ENCODE measurements at places on chromosomes 2 and 18.
A peak's percentile ranks its signal among the peaks of the same experiment; 100 is the strongest.

GRCh38 chr2:16429431-16430145 is 236.0 kb downstream of the CYRIA start:
- peak; percentile 5 for DNase-seq

- no peak for DNase-seq
Measured at GRCh38 chr2:191045141-191045540, 31.2 kb upstream of the STAT1 start.

- DNase-seq, result no peak
Measured at GRCh38 chr18:34492652-34493051, 217.4 kb upstream of the DTNA start.

DNA sequence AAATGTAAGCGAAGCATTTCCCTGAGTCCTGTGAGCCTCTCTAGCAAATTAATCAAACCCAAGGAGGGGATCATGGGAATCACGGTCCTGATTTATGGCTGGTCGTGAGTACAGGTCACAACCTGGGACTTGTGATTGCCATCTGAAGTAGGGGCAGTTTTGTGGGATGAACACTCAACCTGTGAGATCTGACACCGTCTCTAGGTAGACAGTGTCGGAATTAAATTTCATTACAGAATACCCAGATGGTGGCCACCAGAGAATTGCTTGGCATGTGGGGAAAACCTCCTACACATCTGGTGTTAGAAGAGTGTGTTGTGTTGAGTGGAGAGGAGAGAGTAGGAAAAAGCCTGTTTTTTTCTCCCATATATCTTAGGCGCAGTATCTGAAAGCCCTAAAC is 12.5 kb downstream of the CAPN14 start:
- DNase-seq, result no peak

GRCh38 chr2:28635191-28635611 is 116.4 kb upstream of the PPP1CB start:
- DNase-seq, result no peak

DNA sequence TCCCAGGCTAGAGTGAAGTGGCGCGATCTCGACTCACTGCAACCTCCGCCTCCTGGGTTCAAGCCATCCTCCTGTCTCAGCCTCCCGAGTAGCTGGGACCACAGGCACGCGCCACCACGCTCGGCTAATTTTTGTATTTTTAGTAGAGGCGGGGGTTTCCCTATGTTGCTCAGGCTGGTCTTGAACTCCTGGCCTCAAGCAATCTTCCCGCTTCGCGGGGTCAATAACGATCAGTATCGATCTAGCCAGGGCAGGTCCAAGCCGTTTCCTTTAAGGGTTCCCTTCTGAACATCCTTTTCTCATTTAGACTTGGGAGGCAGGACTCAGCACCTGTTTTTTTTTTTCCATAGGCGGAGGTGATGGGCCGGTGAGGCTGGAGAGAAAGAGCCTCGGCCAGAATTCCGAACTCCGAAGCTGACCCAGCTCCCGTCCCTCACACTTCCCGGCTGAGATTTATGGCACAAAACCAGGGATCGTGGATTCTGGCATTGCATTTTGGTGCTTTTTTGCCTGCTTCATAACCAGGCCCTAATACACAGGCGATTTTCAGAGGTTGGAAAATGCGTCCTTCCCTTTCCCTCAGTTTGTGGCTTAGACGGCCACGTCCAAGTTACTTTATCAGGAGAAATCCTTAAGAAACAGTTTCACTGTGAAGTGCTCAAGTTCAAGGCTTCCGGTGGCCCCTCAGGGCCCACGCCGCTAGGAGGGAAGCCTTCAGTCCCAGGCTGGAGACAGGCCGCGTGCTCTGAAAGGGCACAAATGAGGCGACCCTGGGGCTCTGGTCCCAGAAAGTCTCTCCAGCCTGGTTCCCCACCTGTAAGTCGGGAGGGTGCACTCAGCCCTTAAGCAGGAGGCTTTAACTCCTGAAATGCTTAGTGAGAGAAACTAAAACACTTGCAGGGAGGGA is 998 bp upstream of the SLC66A3 start:
- DNase-seq, result no peak

DNA sequence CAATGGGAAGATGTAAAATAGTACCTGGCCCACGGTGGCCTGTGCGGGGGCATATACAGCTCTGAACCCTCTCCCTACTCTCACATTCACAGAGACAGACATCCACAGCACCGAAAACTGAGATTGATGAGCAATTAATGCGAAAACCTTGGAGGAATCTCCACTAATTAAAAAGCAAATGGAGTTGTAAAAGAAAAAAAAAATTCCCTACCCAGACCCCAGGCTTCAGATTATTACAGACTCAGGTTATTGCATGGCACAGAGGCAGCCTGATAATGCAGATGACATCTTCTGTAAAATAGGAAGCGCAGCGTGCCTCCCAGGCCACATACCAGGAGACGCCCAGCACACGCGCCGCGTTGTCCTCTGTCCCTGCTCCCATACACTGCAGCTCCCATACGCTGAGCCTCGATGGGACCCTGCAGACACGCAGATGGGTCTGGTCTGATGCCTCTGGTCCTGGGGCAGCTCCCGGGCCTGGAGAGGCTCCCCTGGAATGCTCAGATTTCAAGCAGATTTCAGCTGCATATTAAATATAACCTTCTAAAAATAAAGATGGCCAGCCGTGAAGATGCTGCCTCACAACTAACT is 496.1 kb upstream of the MYT1L start:
- DNase-seq, result no peak

DNA sequence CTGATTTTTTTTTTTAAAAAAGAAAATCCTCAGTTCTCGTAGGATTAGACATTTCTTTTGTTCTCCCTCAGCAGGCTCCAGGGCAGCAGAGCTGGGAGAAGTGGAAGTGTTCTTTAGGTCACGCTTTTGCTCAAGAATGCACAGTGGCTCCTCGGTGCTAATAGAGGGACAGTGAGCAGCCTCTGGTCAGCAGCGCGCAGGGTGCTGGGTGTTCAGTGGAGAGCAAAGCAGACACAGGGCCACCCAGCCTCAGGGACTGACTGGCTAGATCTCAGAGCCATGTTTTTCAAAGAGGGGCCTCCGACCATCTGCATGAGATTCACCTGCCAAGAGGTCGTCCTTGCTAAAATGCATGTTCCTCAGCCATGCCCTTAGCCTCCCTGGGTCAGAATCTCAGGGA is 218.8 kb downstream of the HAUS1 start:
- DNase-seq, result no peak

DNA sequence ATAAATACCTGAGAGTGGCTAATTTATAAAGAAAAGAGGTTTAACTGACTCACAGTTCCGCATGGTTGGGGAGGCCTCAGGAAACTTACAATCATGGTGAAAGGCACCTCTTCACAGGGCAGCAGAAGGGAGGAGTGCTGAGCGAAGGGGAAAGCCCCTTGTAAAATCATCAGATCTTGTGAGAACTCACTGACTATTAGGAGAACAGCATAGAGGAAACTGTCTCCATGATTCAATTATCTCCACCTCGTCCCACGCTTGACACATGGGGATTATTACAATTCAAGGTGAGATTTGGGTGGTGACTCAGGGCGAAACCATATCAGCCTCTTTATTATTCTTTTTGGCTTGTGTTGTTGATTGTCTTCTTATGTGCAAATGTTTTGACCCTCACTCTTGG is 76.2 kb downstream of the WDR7 start:
- no peak for DNase-seq

- no peak for DNase-seq
Measured at GRCh38 chr18:25112821-25113434, 239.0 kb downstream of the ZNF521 start.

GRCh38 chr2:32558492-32558891 is 69.4 kb upstream of the TTC27 start:
- no peak for DNase-seq

DNA sequence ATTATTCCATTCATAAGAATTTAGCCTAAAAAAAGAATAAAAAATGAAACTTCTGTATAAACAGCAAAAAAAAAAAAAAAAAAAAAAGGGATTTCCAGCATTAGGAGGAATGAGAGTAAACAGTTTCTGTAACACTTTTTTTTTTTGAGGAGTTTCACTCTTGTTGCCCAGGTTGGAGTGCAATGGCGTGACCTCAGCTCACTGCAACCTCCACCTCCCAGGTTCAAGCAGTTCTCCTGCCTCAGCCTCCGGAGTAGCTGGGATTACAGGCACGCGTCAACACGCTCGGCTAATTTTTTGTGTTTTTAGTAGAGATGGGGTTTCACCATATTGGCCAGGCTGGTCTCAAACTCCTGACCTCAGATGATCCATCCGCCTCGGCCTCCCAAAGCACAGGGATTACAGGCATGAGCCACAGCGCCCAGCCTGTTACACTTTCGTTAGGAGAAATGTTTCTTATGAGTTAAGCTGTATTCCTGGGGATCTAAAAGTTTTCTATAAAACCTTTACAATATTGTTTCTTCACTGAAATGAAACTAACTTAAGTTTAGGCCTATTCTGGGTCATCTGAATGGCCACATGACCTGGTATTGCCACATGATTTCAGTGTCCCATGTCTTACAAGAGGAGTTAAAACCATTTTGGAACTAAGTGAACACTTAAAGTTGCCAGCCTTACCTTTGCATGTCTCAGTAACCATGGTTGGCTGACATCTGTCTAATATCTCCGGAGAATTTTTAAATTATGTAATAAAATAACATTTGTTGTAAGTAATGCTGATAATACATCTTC is 17.5 kb downstream of the SMAD2 start:
- no peak for DNase-seq

GRCh38 chr2:170204298-170204951 is 26.5 kb downstream of the MYO3B start:
- DNase-seq, result no peak

DNA sequence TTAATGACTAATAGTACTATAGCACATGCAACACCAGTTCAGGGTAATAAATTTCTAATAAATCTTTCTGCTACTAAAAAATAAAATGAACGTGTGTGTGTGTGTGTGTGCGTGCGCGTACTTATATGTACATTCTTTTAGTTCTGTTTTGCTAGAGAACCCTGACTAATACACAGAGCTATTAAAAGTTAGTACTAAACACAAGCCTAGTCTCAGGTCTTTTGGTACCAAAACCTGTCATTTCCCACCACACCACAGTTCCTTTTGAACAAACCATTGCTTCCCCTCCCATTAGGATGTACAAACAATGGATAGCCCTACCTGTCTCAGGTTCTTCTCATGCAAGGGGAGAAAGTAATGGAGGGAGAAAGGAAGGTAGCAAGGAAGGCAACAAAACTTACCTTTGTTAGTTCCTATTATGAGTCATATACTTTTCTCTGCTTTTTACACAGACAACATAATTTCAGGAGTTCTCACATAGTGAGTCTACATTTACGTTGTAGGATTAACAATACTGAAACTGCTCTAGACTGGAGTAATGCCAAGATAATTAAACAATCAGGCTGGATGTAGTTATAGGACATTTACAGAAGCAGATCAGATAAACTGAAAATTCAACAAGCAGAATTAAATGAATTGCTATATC is 427.2 kb downstream of the KCNJ3 start:
- DNase-seq, result no peak

GRCh38 chr2:118431165-118431517 is 342.9 kb downstream of the INSIG2 start:
- DNase-seq, result peak; percentile 17

- DNase-seq, result no peak
Measured at GRCh38 chr2:160742667-160743066, 249.1 kb upstream of the RBMS1 start.

DNA sequence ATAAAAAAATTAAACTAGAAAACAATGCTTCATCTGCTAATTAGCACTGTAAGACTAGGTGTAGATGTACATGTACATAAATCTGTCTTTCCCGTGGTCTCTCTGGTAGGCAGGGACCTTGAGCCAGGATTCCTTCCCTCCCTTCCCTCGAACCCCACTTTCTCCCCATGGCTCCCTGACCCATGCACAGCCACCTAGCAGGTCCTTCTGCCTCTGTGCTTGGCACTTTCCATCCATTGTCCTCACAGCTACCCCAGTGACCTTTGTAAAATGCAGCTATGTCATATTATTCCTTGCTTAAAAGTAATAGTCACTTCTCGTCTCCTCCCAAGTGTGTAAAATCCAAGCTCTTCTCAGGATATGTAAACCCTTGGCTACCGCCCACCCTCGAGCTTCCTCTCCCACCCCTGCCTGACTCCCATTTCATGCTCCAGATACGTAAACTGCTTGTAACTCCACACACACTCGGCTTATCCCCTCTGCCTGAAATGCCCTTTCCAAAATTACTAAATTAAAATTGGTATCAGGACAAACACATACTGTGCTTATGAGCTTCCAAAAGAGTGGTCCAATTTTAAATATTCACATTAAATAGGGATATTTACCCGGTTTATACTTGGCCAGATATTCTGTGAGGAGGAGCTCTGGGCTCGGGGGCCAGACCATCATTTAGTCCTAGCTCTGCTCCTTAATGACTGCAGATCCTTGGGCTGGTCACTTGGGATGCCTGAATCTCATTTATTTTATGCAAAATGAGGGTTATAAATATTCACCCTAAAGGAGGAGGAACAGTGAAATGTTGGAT is 54.0 kb upstream of the RALBP1 start:
- DNase-seq, result no peak

DNA sequence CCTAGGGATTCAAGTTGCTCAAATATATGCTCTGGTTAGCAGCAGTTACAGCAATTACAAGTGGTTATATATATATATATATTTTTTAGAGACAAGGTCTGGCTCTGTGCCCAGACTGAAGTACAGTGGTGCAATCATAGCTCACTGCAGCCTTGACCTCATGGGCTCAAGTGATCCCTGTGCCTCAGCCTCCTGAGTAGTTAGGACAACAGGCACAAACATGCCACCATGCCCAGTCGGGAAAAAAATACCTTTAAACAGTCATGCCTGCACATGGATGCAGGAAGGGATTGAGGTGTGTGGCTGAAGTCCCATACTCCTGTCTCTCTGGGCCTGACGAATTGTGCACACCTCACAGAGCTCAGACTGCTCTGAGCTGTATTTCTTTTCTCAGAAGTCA is 19.6 kb upstream of the DNAH7 start:
- DNase-seq, result no peak

DNA sequence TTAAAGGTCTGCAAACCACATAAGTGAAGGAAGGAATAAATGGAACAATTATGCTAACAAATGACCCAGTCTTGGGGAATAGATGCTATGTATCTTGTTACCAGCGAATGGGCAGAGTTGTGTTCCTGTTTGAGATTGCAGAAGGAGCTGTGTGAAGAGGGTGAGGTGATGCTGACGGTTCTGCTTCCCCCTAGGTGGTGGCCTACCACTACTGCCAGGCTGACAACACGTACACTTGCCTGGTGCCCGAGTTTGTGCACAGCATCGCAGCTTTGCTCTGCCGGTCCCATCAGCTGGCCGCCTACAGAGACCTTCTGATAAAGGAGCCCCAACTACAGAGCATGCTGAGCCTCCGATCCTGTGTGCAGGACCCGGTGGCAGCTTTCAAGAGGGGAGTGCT is 111.7 kb downstream of the WDSUB1 start:
- no peak for DNase-seq

DNA sequence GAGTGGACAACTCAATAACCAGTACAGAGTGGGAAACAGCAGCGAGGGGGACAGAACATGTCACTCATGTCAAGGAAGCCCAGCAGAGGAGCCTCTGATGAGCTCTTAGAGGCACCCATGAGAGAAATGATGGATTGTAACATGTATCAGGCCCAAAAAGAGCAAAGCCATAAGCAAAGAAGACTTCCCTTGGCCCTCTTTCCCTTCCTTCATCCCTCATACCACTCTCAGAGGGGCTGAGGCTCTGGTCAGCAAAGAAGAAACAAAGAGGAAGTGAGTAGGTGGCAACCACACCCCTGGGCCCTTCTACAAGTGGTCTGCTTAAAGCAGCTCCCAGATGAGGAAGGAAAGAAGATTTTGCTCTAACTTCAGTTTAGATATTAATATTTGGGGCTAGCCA is 112.8 kb downstream of the CDC42EP3 start:
- DNase-seq, result no peak

Data from NAMALWA (cell line).